8988T (cell line): ENCODE measurements at places on chromosomes 5 and 9.

DNA sequence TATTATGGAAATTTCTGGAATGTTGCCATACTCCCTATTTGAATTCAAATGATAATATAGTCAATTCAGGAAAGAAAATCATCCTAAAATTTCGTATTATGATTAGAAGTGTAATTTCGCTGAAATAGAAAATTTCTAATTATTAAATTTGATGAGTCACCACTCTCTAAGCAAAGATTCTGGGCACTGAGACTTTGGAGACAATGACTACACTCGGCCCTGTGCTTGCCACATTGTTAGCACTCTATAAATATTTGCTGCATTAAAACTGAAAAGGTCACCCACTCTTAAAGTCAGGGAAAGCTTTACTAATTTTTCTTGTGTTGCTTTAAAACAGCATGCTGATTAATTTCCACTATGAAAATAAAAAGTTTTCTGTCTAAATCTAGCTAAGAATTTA, 240.3 kb downstream of the TLE4 start:
- DNase-seq = no peak

- DNase-seq = no peak
Observed at GRCh38 chr9:82369251-82369945, 380.8 kb downstream of the SPATA31D1 start.

GRCh38 chr5:113524927-113525326, 11.4 kb downstream of the YTHDC2 start:
- DNase-seq = no peak

DNA sequence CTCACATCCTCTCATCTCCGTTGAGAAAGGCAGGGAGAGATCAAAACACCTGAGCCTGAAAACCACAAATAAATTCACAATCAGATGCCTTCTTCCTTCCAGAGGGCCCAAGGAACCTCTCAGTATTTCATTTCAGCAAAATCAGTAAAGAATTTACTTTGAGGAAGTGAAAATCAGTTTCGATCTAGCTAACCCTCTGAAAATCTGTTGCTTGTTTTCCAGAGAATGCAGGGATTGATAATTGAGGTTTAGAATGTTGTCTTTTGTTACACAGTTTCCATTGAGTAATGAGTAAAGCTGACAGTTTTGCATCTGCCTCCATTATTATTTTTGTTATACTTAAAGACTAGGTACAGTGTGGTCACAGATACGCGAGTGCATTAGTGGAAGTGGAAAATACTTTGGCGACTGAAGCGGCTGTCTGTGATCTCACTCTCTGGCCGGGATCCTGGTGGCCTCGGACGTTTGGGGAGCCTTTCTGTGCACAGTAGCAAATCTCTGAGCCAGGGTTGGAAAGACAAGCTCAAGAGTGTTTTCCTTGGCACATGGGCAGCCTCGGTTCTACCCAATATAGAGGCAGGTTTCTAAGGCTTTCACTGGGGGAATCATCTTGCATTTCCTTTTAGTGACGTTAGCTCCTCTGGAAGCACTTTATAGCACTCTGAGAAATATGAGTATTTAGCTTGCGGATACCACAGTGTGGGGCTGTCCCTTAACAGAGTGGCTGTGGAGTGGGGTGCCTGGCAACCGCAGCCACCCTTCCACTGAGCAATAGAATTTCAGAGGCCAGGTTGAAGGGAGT, 32.2 kb upstream of the ANGPTL2 start:
- DNase-seq = no peak

DNA sequence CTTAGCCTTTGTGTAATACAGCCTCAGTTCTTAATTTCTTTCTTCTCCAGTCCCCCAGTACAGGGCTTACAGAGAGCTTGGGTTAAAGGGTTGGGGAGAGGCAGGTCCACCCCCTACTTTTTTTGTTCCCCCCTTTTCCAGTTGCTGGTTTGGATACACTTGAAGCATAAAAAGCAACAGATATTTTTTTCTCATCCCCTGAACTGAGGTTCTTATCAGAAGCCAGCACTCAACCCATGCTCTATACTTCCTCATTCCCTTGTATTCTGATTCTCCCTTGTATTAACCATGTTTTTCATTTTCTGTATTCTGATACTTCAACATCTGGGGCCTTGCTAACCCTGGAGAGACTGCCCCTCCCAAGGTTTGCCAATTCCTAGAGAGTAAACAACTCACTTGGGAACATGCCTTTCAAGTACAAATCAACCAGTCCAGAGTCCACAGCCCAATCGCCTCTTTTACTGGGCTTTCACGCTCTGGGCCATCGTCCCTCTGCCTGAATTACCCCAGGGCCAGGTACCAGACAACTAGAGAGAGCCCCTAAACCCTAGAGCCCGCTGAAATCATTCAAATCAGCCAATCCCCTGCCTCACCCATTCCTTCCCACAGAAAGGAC, 333.4 kb upstream of the PUM3 start:
- DNase-seq = no peak

GRCh38 chr5:59067956-59068656, 485.2 kb downstream of the RAB3C start:
- no peak for DNase-seq

DNA sequence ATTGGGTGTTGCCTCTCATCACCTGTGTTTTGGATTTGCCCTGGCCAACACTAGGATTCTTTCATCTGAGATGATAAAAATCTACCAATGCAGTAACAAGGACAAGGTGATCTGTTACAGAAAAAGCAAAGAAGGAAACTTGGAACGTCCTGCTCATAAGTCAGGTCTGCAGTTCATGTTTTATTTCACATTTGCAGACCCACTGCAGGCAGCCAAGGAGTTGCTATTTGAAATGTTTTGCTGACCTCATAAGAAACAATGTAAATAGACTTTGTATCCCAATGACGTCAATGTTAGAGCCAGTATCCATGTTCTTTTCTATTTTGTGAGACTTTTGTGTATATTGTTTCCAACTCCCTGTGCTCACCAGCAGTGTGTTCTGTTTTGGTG, 312.9 kb downstream of the DEPDC1B start:
- no peak for DNase-seq
